ENCODE measurements at places on chromosomes 16 and 17.
A peak's percentile ranks its signal among the peaks of the same experiment; 100 is the strongest.

DNA sequence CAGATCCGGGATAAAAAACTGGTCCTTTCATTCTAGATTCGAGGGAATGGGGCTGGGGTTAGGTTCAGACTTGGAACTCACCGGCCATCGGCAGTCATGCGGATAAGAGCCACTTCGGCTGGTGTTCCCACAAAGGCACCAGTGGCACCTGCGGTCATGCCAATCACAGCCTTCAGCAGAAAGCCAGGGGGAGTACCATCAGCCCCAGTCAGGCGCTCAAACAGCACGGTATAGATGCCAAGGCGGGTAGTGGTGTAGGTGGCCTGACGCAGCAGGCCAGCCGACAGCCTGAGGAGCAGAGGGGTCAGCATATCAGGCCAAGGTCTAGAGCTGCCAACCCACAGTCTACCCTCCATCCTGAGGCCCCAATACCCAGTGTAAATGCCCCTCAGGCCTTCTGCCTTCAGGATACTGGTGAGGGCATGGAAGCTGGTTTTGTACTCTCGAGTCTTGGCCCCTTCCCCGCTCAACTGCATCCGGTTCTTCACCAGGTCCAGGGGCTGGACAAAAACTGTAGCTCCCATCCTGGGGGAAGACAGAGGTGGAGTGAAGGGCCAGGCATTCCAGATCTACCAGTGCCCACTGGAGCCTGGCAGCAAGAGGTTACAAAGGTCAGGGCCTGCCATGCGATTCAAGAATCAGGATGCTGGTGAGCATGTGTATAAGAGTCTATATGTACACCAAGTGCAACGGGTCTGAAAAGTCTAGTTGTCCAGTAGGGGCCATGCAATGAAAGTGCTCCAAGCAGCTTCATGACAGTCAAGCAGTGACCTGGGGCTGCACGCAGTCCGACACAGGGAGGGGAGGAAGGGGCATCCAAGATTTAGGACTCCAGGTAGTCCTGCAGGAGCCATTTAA is 929 bp downstream of the SLC25A11 start:
- no peak for DNase-seq

DNA sequence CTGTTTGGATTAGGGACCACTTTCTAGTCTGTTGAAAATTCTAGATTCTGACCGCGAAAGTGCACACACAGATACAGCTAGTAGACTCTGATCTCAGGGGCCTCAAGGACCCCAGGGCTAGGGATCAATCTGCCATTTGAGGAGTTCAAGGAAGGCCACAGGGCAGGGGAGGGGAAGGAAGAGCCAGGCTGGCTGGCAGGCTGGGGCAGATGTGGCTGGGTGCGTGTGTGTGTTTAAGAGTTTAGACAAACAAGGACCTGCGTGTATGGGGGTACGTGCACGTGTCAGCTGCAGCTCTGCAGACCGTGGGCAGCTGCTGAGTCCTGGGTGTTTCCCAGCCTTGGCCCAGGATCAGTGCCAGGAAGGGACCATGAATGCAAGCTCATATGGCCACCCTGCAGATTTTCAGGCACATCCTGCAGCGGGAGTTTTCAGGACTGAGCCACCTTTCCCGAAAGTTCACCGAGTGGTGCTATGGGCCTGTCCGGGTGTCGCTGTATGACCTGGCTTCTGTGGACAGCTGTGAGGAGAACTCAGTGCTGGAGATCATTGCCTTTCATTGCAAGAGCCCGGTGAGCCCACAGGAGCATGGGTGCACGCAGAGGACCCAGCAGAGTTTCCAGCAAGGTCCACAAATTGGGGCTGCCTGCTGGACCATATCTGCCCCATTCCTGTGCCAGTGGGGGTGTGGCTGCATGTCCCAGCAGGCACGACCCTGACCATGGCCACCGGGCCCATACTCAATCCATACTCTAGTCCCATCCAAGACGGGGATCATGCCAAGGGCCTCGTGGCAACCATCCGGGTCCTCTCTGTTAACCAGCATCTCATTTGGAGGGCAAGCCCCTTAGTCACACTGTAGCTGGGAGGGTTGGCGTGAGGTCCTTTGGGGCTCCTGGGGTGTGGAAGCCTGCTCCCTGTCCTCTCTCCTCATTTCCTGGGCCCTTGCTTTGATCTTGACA is 10.6 kb downstream of the TRPV2 start:
- DNase-seq = no peak

DNA sequence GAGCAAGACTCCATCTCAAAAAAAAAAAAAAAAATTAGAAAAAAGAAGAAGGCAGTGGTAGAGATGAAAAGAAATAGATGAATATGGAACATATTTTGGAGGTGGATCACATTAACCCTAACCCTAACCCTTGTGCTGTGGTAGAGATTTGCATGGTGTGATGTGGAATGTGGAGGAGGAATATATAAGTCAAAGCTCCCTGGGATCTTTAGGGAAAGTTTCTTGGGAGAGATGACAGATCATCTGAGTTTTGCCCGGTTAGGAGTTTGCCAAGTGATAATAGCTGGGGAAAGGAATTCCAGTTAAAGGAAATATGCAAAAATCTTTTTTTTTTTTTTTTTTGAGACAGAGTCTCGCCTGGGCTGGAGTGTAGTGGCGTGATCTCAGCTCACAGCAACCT is 13.0 kb upstream of the BLMH start:
- no peak for DNase-seq

DNA sequence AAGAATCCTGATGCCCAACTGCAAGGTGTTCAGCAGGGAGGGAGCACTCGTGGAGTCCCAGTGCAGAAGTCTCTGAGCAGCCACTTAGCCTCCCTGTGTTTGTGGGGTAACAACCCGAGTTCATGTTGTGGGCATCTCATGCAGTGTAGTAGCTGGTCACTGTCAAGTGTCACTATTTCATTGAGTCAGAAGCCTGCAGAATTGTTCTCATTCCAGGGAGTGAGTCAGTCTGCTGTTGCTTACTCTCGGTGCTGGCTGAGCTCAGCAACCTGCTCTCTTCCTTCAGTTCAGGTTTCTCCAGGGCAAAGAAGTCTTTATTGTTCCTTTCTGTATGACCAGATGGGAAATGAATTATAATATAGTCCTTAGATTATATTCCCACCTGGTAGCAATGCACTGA is 24.1 kb downstream of the HMOX2 start:
- no peak for DNase-seq

DNA sequence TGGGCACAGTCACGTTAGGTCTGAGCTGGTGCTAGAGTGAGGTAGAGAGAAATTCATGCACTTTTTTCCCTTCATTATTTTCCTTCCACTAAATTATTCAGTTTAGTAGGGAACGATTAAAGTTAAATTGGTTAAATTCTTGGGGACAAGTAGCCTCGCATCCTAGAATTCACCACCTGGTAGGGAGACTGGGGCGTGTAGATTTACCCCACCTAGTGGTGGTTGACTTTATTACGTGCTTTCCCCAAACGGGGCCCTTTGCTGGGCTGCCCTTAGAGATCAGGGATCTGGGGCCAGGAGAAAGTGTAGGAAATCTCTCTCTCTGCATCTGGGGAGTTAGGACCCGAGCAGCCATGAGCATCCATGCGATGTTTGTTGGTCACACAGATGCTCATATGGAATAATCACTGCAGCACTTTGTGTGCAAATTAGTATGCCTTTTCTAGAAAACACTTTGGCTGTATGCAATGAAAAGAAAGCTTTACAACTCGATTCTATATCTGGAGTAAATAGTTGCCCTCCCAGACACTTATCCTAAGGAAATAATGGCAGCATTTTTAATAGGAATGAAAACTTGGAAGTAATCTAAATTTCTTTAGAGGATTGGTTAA is 107.0 kb downstream of the PLCG2 start:
- DNase-seq = no peak

GRCh38 chr17:2690165-2691068 is 21.1 kb downstream of the CLUH start:
- no peak for DNase-seq

- DNase-seq = no peak
These were observed 529 bp upstream of the ASPA start for GRCh38 chr17:3475251-3475685.

GRCh38 chr16:69323415-69323814 is 7.0 kb downstream of the PDF start:
- no peak for DNase-seq

DNA sequence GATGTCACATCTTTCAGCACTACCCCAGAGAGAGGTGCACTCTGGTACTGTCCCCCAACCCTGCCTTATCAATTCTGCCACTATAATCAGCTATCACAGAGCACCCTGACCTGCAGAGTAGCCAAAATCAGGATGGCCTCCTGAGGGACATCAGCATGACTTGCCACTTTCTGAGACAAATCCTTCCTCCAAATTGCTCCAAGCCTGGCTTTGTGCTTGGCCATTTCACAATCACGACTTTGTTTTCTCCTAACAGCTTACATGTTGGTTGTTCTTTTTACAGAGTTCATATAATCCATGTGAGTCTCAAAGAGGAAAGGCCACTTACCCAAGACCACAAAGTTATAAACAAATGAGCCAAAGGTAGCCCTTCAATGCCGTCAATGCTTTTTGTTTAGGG is 449.0 kb upstream of the CDH5 start:
- DNase-seq = no peak

DNA sequence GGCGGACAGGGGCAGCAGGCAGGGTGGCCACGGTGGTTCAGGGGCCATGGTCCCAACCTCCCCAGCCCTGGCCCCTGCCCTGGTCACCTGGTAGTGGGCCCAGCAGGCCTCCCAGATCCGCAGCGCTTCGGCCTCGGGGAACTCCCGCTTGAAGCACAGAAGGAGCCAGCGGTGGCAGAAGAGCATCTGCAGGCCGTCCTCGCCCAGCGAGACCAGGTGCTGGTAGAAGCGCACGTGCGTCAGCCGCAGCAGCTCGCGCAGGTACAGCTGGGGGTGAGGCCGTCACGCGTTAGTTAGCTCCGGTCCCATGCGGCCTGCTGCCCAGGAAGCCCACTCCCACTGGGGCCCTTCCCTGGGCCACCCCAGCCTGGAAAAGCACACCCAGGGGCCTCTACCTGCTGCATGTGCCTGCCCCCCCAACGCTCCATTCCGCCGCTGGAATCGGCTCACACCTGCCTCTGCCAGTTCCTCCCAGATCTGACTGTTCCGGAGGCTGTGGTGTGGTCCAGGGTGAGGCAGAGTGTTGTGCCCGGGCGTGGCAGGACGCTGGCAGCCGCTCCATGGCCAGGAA is 90.8 kb downstream of the TBC1D16 start:
- no peak for DNase-seq

- DNase-seq = no peak
These were observed 1.1 kb downstream of the LRRC36 start for GRCh38 chr16:67327743-67328142.

DNA sequence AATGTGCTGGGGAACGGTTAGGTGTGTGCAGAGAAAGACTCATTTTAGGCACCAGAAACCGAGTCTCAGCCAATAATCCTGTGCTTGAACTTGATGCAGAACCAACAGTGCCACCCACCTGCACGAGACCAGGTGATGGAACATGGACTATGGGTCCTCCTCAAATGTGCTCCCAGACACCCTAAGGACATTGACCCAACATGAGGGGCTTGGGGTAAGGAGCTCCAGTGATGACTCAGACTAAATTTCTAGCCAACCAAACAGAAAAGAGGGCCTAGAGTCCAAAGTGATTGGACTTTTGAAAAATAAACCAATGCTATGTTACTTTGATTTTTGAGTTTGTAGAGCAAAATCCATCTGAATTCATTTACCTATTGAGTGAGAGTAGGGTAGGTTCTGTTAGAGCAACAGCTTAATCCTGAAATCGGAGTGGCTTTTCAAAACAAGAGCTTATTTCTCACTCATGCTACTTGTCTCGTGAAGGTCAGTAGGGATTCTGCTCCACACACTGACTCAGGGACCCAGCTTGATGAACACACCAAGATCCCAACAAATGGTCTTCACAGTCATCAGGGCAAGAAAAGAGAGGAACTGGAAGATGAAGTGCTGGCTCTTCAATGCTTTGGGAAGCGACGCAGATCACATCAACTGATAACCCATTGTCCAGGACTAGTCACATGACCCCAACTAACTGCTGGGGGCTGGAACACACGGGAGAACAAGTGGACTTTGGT is 21.8 kb downstream of the FAM20A start:
- no peak for DNase-seq

DNA sequence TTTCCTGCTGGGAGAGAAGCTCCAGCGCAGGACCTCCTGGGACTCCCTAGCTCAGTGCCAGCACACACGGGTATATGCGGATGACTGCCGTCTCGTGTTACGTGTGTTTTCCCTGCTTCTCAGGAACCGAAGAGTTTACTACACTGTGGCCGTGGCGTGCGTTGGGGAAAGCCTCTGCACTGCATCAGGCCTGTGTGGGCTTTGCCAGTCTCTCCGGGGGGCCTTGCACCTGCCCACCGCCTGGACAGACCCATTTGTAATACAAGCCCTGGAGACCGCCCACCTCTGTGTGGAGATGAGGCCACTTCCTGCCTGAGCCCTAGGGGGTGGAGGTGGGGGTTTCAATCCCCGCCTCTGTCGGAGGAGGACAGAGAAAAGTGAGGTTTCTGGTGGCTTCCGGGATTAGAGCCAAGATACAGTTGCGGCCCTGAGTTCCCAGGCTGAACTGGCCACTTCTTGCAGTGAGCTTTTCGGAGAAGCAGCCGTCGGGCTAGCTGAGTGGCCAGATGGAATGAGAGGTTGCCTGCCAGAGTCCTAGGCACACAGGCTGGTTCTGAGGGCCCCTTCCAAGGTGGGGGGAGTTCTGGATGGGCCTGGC is 43.4 kb upstream of the GSE1 start:
- peak; percentile 37 for DNase-seq

DNA sequence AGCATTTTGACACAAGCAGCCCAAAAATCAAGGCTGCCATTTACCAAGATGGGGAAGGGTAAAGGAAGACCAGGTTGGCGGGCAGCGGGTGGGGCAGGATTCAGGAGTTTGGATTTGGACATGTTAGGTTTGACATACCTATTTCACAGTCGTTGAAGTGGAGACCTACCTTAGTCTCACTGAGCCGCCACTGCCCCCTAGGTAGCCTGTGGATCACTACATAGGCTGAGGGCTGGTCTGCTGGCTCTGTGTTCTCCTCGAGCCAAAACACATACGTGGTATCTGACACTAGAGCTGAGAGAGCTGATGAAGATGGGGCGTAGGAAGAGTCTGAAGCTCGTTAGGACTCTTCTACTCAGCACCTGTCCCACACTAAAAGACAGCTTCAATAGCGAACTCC is 115.1 kb downstream of the HIC1 start:
- DNase-seq = no peak

DNA sequence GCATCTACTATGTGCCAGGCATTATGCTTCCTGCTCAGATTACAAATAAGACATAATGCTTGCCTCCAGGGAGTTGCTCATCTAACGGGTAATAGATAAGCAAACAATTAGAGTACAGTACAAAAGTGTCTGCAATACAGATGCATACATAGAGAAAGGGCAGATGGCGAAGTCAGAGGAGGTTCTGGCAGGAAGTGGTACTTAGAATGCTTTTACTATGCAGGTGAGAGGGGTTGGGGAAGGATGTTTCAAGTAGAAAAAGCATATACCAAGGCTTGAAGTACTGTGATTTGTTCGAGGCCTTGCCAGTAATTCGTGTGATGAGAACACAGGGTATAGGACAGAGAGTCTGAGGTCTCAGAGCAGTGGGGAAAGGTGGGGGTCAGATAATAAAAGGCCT is 349.8 kb downstream of the UTP18 start:
- no peak for DNase-seq

All from CD8-positive, alpha-beta memory T cell (primary cell).